ENCODE measurements at places on chromosomes 3 and 15. TPM values are rescaled to one million over a fixed set of nuclear protein-coding genes. Genes with fewer than 3 reads are reported as not detected.

Gene CCDC33
- not detected for total RNA-seq

Gene U2SURP
- total RNA-seq, result 63.3 TPM

Gene RBP2
- total RNA-seq, result not detected

Gene TERC
- 86.6 TPM for total RNA-seq

Gene FMN1
- 12.6 TPM for total RNA-seq

Gene GABRG3
- total RNA-seq, result 0.13 TPM

Gene PHLDB2
- 23.6 TPM for total RNA-seq

Gene PDE12
- 26.6 TPM for total RNA-seq

GRCh38 chr15:39672184-39672583, 91.3 kb downstream of the THBS1 start:
- DNase-seq, result no peak

DNA sequence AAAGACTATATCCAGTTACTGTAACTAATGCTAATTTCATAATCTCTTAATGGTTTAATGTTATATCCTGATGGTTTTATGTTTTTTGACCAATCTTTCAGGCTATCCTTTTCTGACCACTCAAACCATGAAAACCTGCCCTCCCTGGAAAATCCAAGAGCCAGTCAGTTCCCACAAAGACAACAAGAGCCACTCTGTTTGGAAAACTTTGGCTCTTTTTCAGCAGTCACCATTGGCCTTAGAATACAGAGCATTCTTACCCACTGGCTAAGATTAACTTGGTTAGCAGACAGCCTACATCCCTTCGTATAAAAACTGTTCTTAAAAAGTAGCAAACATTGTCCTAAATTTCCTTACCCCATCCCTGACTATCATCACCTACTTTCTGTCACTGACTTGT, 32.9 kb downstream of the ALCAM start:
- DNase-seq, result no peak

DNA sequence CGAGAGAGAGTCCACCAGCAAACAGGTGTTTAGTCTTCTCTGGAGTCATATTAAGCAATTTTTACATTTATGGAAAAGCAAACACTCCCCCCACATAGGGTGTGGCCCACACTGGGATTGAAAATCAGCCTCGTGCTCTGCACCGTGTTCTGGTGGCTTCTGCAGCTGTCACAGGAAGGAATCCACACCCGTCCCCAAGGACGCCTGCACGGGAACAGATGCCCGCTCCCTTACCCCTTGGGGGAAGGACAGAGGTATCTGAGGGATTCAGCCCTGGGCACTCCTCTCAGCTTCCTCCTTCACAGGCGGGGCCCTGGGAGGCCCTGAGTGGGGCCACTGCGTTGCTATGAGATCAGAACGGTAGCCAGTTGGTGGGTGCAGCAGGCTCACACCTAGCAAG, 27.8 kb downstream of the LIPC start:
- peak; percentile 89 for DNase-seq

DNA sequence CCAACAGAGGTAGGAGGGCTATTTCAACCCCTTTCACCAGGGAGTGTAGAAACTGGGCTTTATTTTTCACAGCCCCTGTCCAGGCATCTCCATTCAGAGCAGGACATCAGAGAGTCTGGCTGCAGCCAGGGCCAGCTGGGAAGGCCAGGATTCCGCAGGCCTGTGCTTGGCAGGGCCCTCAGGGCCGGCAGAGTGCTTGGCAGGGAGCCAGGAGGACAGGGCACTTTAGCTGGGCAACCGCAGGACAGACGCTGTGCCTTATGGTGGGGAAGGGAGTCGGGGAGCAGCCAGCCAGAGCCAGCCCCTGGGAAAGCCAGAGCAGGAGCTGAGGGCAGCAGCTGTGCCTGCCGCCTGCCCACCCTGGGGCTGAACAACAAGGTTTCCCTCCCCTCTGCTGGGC, 34.5 kb upstream of the IQCF6 start:
- DNase-seq, result no peak

GRCh38 chr3:172666181-172666872, 44.5 kb downstream of the NCEH1 start:
- no peak for DNase-seq

DNA sequence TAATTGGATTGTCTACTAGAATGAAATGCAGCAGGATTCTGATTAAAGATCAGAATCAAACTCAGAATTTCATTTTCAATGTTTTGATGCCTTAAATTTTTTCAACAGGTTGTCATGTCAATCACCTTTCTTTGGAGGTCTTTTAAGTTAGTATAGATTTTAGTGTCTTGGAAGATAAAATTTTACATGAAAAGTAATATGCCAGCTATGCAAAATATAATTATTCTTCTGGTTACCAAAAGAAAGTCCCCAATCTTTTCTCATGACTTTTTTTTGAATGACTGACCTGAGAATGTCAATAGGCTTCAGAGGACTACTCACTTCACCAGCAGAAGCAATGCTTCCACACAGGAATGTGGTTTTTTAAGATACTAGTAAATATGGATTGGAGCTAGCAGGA, 4.3 kb downstream of the FGF7 start:
- no peak for DNase-seq

DNA sequence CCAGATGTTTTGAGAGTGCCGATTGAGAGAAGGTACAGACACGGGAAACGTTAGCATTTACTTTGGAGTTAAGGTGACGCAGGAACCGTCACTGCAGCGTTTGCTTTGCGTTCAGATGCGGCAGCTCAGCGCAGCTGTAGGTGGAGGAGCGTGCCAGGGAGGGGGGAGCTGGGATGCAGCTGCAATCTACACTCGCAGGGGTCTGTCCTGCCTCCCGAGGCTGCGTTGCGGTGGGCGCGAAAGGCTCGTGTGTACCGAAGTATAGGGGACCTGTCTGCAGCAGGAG, 425 bp upstream of the FYTTD1 start:
- DNase-seq, result no peak

DNA sequence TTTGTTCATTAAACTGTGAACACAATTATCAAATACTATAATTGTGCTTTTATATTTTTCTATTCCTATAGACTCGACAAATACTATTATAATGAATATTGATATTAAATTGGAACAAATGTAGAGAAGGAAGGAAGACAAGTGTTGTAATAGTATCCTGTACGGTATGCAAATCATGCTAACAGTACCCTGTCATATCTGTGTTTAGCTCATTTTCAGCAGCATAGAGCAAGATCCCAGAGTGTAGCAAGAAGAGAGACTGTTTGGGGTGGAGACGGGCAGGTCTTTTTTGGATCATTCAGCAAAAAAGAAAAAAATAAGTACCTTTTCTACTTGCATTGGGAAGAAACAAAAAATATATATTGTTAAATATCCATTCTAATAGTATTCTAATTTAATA, 224.1 kb downstream of the TPRG1 start:
- DNase-seq, result no peak

DNA sequence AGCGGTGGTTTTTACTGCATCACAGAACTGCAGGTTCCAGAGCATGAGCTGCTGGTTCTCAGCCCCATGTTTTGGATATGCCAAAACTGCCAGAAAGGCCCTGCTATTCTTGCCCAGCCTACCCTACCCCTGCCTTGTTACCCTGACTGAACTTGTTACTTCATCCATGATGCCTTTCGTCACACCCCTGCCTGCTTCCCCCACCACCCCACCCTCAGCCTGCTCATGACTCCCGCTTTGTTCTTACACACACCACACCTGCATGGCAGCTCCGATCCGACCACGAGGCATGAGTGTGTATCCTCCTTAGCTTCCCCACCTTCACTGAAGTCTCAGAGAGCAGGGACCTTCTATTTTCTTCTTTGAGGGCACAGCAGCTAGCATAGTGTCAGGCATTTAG, 5.1 kb upstream of the TM4SF1 start:
- no peak for DNase-seq

DNA sequence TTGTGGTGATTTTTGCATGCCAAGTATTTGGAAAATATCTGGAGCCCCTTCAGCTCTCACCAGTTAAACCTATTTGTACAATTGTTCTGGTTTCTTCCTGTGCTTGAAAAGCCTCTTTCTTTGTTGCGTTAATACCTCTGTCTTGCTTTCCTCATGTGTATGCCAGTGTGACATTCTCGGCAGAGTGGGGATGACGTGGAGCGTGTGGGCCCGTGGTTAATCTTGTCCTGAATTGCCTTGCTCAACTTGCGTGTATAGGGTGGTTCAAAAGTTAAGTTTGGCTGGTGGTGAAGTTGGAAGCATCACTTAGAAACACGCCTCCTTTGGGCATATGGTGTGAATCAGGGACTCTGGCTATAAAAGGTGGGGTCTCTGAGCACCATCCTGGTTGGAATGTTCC, 67.1 kb downstream of the IGF1R start:
- no peak for DNase-seq

DNA sequence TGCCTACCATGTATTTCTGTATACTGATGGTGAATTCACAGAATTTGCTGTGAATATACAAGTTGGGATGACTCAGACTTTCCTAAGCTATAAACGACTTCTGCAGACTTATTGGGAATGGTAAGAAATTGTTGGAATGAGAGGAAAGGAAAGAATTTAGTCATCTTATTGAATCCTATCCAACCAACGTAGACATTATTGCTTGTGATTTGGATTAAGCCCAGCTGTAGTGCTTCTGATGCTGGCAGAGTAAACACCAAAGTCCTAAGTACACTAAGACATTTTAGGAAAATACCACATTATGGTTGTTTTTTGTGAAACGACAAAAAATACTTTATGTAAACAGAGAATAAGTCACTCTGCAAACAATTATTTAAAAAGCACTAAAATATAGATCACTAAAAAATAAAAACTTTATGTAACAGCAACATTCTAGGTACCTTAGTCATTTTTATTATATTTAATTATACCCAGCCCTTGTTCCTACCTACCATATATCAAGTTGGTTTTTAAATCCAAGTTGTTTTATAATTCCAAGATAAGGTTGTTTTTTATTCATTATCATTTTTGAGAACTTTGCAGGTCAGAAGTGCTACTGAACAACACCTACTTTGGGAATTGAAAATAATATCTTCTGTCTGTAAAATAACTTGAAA, 99.2 kb upstream of the MLF1 start:
- no peak for DNase-seq

- DNase-seq, result peak; percentile 13
Observed at GRCh38 chr3:9077029-9077428, 113.8 kb upstream of the RAD18 start.

GRCh38 chr3:192246847-192247559, 480.3 kb downstream of the FGF12 start:
- DNase-seq, result no peak

- DNase-seq, result no peak
Observed at GRCh38 chr15:73935547-73935946, 9.3 kb downstream of the LOXL1 start.

DNA sequence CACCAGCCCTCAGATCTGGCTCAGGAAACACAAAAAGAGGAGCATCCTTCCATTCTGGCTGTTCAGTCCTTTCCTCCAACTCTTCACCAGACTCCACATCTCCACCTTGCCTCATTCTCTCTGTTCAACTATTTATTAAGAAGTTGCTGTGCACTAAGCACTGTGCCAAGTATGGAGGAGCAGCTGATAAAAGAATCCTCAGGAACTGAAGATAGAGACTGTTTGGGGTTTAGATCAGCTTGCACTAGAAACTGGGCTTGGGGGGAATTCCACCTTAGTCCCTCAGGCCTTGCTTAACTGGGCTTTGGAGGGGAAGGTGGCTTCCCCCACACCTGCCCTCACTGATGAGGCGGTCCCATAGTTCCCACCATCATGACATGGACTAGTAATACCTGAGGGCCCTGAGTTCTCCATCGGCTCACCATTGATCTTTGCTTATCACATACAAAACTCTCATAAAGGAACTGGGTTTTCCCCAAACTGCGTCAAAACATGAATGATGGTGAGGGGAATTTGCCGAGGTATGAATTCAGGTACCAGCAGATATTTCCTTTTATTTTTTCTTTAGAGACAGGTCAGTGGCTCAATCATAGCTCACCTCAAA, 1.7 kb upstream of the CCR8 start:
- no peak for DNase-seq

DNA sequence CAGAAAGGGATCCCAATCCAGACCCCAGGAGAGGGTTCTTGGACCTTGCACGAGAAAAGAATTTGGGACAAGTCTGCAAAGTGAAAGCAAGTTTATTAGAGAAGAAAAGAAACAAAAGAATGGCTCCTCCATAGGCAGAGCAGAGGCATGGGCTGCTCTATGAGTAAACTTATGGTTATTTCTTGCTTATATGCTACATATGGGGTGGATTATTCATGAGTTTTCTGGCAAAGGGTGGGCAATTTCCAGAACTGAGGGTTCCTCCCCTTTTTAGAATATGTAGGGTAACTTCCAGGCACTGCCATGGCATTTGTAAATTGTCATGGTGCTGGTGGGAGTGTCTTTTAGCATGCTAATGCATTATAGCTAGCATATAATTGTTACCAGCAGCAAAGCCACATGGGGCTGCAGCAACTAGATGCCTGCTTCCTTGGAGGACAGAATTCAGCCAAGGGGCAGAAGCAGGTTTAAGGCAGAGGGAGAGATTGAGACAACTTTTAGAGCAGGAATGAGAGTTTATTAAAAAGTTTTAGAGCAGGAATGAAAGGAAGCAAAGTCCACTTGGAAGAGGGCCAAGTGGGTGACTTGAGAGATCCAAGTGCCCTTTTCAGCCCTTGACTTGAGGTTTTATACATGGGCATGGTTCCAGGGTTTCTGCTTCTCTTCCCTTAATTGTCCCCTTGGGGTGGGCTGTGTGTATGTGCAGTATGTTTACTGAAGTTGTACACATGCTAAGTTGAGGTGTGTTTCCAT, 41.3 kb downstream of the METTL6 start:
- DNase-seq, result no peak

GRCh38 chr15:49135342-49135857, 20.0 kb downstream of the COPS2 start:
- DNase-seq, result no peak

GRCh38 chr3:130843441-130843840, 50.4 kb upstream of the ATP2C1 start:
- no peak for DNase-seq

DNA sequence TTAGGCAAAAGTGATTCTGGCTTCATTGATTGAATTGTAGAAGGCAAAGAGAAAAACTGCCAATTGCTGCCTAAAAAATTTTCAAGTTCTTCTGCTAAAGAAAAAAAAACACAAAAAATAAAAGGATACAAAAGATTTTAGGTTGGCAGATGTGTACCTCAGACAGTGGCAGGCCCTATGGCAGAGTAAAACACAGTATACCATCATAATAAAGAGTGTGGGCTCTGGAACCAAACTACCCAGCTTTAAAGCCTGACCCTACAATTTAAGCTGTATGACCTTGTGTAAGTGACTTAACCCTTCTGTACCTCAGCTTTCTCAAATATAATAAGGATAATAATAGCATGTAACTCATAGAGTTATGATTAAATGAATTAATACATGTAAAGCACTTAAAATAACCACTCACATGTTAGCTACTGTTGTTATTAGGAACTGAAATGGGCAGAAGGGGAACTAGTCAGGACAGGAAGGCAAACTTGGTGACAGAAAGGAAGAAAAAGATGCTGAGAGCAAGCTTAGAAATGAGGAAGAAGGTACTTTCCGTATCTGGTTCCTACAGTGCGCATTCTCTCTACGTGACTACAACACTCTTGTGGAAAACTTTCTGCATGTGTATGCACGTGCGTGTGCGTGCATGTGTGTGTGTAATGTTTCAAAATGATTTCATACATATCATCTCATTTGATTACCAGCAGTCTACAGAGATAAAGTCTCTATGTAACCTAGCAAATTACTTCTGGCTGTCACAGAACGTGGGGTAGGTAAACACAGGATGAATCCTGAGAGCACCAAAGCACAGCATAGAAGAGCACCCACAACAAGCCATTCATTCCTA, 13.6 kb upstream of the GATM start:
- no peak for DNase-seq

GRCh38 chr3:105534491-105534890, 167.8 kb downstream of the ALCAM start:
- no peak for DNase-seq

GRCh38 chr3:129520960-129521359, 7.5 kb upstream of the RHO start:
- DNase-seq, result no peak

All from lower leg skin (tissue), 4 donors.